ENCODE measurements at places on chromosomes 2 and 18.

- no peak for DNase-seq
These were observed 90.6 kb downstream of the USP34 start for GRCh38 chr2:61380056-61380881.

DNA sequence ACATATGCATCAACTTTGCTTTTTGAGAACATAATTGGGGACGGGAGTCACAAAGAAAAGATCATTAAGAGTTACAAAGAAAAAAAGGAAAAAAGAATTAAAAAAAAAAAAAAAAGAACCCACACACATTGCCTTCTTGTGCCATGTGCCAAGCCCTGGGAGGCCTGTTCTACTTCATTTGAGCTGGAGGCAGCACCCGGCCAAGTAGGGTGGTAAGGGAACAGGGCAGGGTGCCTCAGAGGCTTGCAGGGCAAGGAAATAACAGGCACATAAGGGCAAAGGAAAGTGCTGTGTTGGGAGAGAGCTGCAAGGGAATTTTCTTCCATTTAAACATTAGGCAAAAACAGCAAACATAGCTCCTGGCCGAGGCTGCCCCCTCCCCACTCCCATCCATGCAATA lies 418.0 kb downstream of the TMEM182 start:
- no peak for DNase-seq

DNA sequence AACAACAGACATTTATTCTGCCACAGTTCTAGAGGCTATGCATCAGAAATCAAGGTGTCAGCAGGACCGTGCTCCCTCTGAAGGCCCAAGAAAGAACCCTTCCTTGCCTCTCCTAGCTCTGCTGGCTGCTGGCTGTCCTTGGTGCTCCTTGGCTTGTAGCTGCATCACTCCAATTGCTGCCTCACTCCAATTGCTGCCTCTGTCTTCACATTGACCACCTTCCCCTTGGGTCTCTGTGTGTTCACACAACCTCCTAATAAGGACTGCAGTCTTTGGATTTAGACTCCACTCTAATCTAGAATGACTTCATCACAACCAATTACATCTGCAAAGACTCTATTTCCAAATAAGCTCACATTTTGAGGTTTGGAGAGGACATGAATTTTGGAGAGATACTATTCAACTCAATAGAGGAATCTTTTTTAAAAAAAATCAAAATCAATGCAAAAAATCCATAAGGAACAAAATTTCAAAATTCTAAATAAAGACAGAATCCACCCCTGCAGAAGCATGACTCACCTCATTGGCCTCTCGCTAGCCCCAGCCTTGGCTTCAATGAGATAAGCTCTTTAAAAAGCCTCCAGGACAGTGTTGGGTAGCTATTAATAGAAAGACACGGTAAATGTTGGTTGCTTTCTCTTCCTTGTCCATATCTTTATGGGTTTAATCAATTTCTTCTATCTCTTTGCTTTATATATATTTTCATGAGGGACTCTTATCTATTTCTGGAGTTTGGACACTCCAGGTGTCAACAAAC lies 267.6 kb upstream of the MGAT5 start:
- DNase-seq = no peak

- DNase-seq = no peak
These were observed 77.7 kb downstream of the RHOB start for GRCh38 chr2:20524412-20525040.

GRCh38 chr18:3062798-3063680 lies 50.1 kb upstream of the LPIN2 start:
- no peak for DNase-seq

DNA sequence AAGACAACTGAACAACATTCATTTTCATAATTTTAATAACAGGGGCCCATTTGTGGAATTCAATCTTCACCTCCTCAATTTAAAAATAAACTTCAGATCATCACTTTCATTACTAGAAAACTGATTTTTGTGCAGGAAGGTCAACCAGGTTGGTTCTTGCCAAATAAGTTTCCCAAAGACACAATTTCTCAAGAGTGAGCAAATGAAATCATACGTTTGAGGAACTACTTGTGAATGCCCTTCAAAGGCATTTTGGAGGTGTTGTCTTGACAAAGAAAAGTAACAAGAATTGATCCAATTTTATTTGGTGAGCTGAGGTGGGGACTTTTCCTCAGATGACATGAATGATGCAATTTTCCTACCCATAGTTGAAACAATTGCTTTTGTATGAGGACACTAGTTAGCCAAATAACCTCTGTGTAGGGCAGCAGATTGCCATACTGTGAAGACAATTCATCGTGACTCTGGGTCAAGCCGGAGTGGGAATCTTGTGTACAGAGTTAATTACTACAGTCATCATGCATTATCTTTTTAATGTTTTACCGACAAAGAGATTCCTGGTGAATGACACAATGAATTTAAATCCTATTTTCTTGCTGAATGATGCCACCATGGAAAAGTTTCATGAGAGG lies 121.8 kb downstream of the TGFA start:
- no peak for DNase-seq

Measured in NCI-H1436 treated with DMSO at 0.1 percent for 48 hours (cell line).